Fibroblast of skin of right biceps (primary cell): ENCODE measurements at places on chromosomes 5 and 9.

- no peak for DNase-seq
These were observed 6.9 kb upstream of the UBAP1 start for GRCh38 chr9:34171753-34172535.

GRCh38 chr5:134634227-134634626 lies 1.6 kb upstream of the SAR1B start:
- DNase-seq, result no peak

DNA sequence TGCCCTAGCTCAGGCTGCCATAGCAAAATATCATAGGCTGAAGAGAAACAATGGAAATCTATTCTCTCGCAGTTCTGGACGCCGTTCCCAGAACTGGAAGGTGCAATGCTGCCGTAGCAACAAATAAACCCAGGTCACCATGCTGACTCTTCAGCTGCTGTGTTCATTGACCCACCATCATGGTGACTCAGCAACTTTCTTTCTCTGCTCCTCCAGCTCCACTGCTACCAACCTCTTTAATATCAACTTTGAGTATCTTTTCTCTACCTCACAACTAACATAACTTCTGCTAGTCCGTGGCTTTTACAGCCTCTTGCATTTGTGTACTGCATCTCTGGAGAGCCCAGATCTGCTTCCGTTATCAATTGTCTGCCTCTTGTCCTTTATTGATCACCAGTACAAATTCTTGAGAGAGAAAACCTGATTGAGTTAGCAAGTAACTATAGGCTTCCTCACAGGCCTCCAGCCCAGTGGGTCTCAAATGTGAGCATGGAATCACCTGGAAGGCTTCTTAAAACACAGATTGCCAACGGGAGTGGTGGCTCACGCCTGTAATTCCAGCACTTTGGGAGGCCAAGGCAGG lies 47.3 kb upstream of the SLC30A5 start:
- peak; percentile 23 for DNase-seq

- no peak for DNase-seq
These were observed 75.7 kb upstream of the PPP1R26 start for GRCh38 chr9:135403733-135404450.

- no peak for DNase-seq
These were observed 36.6 kb upstream of the SARDH start for GRCh38 chr9:133774799-133775198.

DNA sequence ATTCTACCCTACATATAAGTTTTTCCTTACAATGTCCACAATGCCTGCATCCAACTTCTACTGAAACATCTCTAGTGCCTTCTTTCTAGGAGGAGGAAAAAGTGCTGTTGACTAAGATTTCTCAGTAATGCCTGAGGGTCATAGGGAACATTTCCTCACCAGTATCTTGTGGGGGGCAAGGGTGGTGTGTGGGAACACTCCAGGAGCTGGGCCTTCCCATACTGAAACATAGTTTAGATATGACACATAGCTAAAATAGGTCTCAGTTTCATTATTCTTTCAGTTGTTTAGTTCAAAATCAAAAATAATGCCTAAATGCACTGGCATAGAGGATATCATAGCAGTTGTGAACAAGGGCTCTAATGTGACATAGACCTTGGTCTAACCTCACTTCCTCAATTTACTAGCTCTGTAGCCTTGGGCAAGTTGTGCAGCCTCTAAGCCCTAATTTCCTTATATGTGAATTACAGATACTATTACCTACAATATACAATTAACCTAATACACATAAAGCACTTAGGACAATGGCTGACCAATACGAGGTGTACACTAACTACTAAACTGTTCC lies 66.1 kb downstream of the HAPLN1 start:
- DNase-seq, result peak; percentile 11
